ENCODE measurements at places on chromosomes 16 and 17. TPM values are rescaled to one million over a fixed set of nuclear protein-coding genes. Genes with fewer than 3 reads are reported as not detected.

The CCDC40 gene
- 0.96 TPM for polyA plus RNA-seq

GRCh38 chr17:79645022-79645776, 34.3 kb upstream of the RBFOX3 start:
- no peak for DNase-seq

- DNase-seq, result no peak
Measured at GRCh38 chr17:49795372-49795771, 6.9 kb downstream of the KAT7 start.

DNA sequence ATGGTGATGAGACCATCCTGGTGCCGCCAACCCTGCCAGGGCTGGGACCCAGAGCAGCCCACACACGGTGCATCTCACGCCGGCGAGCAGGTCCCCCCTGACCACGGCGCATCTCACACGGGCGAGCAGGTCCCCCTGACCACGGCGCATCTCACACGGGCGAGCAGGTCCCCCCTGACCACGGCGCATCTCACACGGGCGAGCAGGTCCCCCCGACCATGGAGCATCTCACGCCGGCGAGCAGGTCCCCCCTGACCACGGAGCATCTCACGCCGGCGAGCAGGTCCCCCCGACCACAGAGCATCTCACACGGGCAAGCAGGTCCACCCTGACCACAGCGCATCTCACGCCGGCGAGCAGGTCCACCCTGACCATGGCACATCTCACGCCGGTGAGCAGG, 59.2 kb downstream of the MRM3 start:
- DNase-seq, result no peak

DNA sequence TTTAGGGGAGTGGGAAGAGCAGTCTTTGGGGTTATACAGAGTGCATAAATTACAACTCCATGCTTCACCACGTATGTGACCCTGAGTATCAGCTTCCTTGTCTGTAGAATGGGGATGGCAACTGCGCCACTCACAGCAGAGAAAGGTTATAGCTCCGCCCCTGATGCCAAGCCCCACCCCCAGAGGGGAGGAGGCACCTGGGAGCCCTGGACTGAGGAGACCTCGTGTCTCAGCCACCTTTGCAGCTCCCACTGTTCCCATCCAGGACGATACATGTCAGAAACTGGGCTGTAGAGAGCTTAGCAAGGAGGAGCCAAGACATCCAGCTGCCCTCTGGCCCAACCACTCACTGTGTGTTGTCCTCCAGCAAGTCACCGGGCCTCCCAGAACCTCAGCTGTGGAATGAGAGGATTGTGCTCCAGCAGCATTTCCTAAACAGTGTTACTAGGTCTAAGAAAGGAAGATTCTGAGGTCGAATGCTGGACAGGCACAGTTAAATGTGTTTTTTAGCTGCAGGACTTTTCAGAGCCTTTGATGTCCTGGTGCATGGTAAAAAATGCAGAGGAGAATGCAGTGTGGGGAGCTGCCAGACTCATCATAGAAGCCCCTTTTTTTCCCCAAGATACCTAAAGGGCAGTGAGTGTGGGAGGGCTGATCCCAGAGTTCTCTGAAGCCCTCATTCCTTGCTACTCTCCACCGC, 49.4 kb downstream of the BEAN1 start:
- DNase-seq, result no peak

GRCh38 chr17:57115916-57116315, 30.9 kb downstream of the AKAP1 start:
- no peak for DNase-seq

- no peak for DNase-seq
Measured at GRCh38 chr17:21674242-21674731, 18.0 kb upstream of the KCNJ18 start.

Measured in fibroblast of lung (primary cell).